ENCODE measurements at places on chromosomes 1 and 21. TPM values are rescaled to one million over a fixed set of nuclear protein-coding genes. Genes with fewer than 3 reads are reported as not detected.

Gene ATP1A4
- not detected for polyA plus RNA-seq

Gene TMEM222
- polyA plus RNA-seq, result 50.2 TPM

Gene FAM229A
- polyA plus RNA-seq, result 1.1 TPM

Gene TNFRSF1B
- 0.08 TPM for polyA plus RNA-seq

Gene CFAP45
- polyA plus RNA-seq, result 0.36 TPM

- peak; percentile 19 for DNase-seq
Measured at GRCh38 chr1:22641906-22642636, 1.4 kb upstream of the C1QC start.

DNA sequence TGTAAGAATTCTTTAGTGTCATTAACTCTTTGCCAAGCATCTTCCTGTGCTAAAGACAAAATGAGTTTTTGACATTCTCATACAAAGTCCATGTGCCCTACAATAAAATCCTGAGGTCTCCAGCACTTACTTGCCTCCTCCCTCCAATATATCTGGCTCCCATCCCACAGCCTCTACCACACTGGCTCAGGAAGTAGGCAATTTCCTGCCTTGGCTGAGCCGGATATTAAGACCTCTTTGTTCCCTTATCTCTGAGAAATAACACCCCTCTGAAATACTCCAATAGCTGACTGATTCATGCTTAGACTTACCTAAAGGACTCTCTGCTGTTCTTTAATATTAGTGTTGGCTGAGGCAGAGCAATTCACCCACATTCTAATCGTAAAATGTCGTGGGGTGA lies 37.6 kb upstream of the GORAB start:
- DNase-seq, result peak; percentile 48

DNA sequence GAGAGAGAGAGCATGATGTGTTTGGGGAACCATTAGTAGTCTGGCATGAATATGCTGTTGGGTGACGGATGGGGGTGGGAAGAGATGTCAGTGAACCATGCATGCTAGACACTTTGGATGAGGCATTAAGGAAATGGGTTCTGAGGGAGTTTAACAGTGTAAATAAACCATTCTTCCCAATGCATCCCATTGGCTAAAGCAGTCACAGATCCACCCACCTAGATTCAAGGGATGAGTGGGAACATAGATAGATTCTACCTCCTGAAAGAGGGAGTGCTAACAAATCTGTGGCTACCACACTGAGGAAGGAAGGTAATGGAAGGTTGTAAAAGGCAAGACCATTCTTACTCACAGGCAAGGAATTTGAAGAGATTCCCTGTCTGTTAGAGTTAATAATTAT lies 129.8 kb upstream of the CACNA1E start:
- DNase-seq, result no peak

GRCh38 chr1:204931768-204932572 lies 61.3 kb downstream of the NFASC start:
- no peak for DNase-seq

GRCh38 chr1:9793291-9793690 lies 30.5 kb downstream of the CLSTN1 start:
- no peak for DNase-seq

GRCh38 chr1:7733276-7733675 lies 37.8 kb upstream of the VAMP3 start:
- DNase-seq, result no peak

Data from mammary epithelial cell (primary cell).